ENCODE measurements at places on chromosomes 1 and 21. TPM values are rescaled to one million over a fixed set of nuclear protein-coding genes. Genes with fewer than 3 reads are reported as not detected.

GRCh38 chr1:201360486-201360885 is 17.0 kb downstream of the TNNT2 start:
- no peak overlapping the region for H3K27ac ChIP-seq
- no peaks in the 10 kb centered on the region for H3K36me3 ChIP-seq
- H3K27me3 ChIP-seq, result no peaks in the 10 kb centered on the region
- peak; percentile 39 for DNase-seq
- no peaks in the 10 kb centered on the region for H3K4me1 ChIP-seq

DNA sequence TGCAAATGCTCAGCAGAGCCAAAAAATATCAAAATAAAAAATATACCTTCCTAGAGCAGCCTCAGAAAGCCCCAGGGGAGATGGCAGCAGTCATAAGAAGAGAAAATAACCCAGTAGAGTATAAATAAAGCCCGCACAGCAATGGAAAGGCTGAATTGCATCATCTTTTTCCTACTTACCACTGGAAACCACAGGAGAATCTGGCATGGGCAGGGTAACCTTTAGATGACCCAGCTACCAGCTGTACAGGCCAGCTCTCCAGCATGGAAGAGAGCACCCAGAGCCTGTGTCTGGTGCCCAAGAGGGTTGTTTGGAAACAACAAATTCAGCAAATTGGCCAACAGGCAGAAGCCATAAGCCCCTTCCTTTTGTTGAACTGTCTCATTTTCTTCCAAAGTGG is 253.1 kb downstream of the OMA1 start:
- H3K27ac ChIP-seq, result no peak overlapping the region
- H3K36me3 ChIP-seq, result no peaks in the 10 kb centered on the region
- no peaks in the 10 kb centered on the region for H3K4me1 ChIP-seq
- H3K4me3 ChIP-seq, result no peak overlapping the region
- H3K27me3 ChIP-seq, result no peaks in the 10 kb centered on the region

DNA sequence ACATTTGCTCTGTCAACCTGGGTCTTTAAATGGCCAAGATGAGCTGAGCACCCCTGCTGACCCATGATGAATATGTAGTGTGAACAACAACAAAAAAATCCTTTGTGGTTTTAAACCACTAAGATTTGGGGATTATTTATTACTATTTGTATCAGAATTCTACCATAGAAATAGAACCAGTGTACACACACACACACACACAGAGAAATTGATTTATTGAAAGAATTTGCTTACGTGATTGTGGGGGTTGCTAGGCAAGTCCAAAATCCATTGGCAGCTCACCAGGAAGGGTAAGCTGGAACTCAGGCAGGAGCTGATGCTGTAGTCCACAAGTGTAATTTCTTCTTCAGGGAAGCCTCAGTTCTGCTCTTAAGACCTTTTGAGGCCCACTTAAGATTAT is 82.5 kb upstream of the MAP1LC3C start:
- no peaks in the 10 kb centered on the region for H3K36me3 ChIP-seq
- no peak overlapping the region for H3K4me3 ChIP-seq
- no peaks in the 10 kb centered on the region for H3K27me3 ChIP-seq
- H3K4me1 ChIP-seq, result no peaks in the 10 kb centered on the region
- H3K27ac ChIP-seq, result no peak overlapping the region

GRCh38 chr1:215888159-215888558 is 321.1 kb downstream of the KCTD3 start:
- H3K27me3 ChIP-seq, result no peaks in the 10 kb centered on the region
- H3K27ac ChIP-seq, result no peak overlapping the region
- no peak overlapping the region for H3K4me3 ChIP-seq
- H3K36me3 ChIP-seq, result no peaks in the 10 kb centered on the region
- no peaks in the 10 kb centered on the region for H3K4me1 ChIP-seq
- no peak for DNase-seq

GRCh38 chr1:35947547-35947946 is 16.6 kb downstream of the AGO3 start:
- H3K27ac ChIP-seq, result no peak overlapping the region
- H3K4me3 ChIP-seq, result no peak overlapping the region
- no peak for DNase-seq
- H3K36me3 ChIP-seq, result peaks cover 22% of the 10 kb centered on the region
- H3K4me1 ChIP-seq, result no peaks in the 10 kb centered on the region

GRCh38 chr1:172824209-172824608 is 165.3 kb downstream of the FASLG start:
- DNase-seq, result no peak
- H3K27me3 ChIP-seq, result no peaks in the 10 kb centered on the region
- H3K4me1 ChIP-seq, result no peaks in the 10 kb centered on the region
- H3K4me3 ChIP-seq, result no peak overlapping the region
- no peak overlapping the region for H3K27ac ChIP-seq

GRCh38 chr1:226875641-226876295 is 5.4 kb downstream of the PSEN2 start:
- DNase-seq, result peak; percentile 66
- H3K4me3 ChIP-seq, result no peak overlapping the region
- peaks cover 5% of the 10 kb centered on the region for H3K27me3 ChIP-seq
- H3K27ac ChIP-seq, result no peak overlapping the region
- H3K36me3 ChIP-seq, result peaks cover 23% of the 10 kb centered on the region
- peaks cover 4% of the 10 kb centered on the region for H3K4me1 ChIP-seq

DNA sequence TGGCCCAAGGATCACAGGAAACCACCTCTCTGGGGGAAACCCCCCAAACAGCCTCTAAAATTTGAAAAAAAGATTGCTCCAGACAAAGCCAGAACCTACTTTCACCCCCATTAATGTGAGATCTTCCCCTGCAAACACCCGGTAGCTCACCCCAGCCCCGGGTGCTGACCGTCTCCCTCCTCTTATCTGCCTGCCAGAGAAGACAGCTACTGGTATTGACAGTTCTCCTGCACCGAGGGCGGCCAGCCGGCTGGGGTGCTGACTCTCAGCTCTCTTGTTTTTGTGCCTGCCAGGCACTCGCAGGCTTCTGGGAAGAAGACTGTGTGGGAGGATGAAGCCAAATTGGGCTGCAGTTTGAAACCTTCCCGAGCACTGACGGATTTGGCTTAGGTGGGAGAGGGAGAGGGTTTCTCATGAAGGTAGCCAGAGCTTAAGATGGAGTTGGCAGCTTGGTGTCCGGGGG is 48.2 kb downstream of the RASSF5 start:
- DNase-seq, result peak; percentile 70
- no peak overlapping the region for H3K27ac ChIP-seq
- H3K27me3 ChIP-seq, result peaks cover 48% of the 10 kb centered on the region
- no peak overlapping the region for H3K4me3 ChIP-seq
- H3K36me3 ChIP-seq, result no peaks in the 10 kb centered on the region

DNA sequence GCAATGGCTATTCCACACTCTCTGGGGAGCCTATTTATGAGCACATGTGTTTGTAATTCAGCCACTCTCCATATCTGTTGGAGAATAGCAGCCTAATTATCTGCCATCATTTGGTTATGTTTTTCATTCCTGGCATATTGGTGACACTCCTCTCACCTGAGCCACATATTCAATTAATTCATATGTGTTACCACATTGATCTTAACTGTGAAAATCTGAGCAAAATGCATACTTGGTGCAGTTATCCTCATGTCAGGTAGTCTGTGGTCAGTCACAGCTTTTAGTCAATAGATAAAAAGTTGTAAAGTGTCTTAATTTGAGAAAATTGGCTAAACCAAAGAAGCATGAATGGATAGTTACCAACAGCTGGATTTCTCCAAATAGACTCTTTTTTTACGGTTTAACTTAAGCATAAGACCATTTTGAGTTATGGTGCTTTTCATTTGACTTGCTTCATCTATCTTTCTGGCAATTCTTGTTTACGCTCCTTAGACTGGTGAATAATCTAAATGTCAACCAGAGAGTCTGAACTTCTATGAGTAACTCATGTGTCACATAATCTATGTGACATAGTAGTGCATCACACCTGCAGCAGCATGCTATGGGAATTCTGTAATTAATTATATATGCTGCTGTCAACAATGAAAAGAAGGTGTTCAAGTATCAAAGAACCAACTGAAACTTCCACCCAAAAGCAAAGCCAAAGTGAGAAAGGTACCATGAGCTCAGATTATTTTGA is 187.7 kb upstream of the SGIP1 start:
- no peak overlapping the region for H3K27ac ChIP-seq
- H3K27me3 ChIP-seq, result no peaks in the 10 kb centered on the region
- no peaks in the 10 kb centered on the region for H3K36me3 ChIP-seq

DNA sequence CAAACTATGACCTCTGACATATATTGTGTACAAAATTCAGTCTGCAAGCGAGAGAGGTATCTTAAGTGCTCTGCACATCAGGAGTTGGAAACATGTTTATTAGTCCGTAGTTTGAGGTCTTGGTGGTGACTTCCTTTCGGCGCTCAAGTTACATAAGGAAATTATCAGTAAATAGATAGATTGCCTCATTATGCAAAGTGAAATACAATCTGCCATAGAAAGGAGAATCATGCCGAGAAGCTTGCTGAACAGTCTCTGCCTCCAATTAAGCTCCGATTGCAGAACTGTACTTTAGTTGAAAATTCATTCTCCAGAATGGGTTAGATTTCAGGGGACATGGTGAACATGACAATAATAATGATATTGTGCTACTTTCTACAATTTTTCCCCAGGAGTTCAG is 271.8 kb downstream of the BRINP2 start:
- H3K36me3 ChIP-seq, result no peaks in the 10 kb centered on the region
- H3K27me3 ChIP-seq, result no peaks in the 10 kb centered on the region
- H3K4me3 ChIP-seq, result no peak overlapping the region
- no peaks in the 10 kb centered on the region for H3K4me1 ChIP-seq
- no peak overlapping the region for H3K27ac ChIP-seq

- H3K4me1 ChIP-seq, result no peaks in the 10 kb centered on the region
- no peak overlapping the region for H3K27ac ChIP-seq
- H3K27me3 ChIP-seq, result no peaks in the 10 kb centered on the region
- H3K36me3 ChIP-seq, result no peaks in the 10 kb centered on the region
Measured at GRCh38 chr1:87696483-87696882, 367.8 kb downstream of the LMO4 start.

DNA sequence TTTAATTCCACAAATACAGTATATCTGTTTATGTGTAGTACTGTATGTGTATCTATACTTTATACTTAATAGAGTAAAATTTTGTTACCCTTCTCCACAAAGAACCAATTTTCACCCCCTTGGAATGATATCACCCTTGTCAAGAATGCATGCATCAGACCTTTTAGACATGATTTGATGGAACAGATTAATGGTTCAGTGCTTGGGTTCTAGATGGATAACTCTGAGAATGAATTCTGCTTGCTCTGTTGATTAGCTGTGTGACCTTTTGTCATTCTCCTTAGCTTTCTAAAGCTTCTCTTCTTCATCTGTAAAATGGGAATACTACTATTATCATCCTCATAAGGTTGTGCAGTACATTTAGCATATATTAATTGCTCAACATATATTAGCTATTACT is 105.1 kb downstream of the NEK7 start:
- H3K4me1 ChIP-seq, result peaks cover 16% of the 10 kb centered on the region
- H3K27ac ChIP-seq, result no peak overlapping the region
- no peaks in the 10 kb centered on the region for H3K27me3 ChIP-seq
- DNase-seq, result no peak
- H3K4me3 ChIP-seq, result no peak overlapping the region
- no peaks in the 10 kb centered on the region for H3K36me3 ChIP-seq

DNA sequence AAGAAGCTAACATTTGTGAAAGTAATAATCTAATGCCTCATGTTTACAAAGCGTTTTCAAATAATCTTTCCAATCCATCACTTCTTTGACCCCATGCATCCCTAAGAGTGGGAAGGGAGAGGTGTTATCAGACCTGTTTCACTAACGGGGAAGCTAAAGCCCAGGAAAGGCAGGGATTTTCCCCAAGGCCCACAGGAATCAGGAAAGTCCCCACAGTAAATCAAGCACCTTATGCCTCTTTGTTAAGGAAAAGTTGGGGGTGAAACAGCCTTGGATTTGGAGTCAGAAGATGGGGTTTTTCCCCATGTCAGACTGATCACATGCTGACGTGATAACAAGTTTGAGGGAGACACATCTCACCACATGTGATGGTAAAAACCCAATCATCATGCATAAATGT is 20.0 kb upstream of the ANGPTL7 start:
- H3K4me1 ChIP-seq, result no peaks in the 10 kb centered on the region
- no peak overlapping the region for H3K27ac ChIP-seq
- no peak overlapping the region for H3K4me3 ChIP-seq
- DNase-seq, result no peak
- H3K36me3 ChIP-seq, result peaks cover 20% of the 10 kb centered on the region

DNA sequence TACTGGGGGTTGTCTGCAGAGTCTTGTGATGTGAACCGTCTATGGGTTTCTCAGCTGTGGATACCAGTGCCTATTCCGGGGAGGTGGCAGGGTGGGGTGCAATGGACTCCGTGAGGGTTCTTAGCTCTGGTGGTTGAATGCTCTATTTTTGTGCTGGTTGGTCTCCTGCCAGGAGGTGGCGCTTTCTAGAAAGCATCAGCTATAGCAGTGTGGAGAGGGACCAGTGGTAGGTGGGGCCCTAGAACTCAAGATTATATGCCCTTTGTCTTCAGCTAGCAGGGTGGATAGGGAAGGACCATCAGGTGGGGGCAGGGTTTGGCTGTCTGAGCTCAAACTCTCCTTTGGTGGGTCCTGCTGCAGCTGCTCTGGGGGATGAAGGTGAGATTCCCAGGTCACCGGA is 127.3 kb upstream of the PLD5 start:
- H3K36me3 ChIP-seq, result no peaks in the 10 kb centered on the region
- no peaks in the 10 kb centered on the region for H3K4me1 ChIP-seq
- H3K27me3 ChIP-seq, result no peaks in the 10 kb centered on the region
- H3K27ac ChIP-seq, result no peak overlapping the region
- DNase-seq, result peak; percentile 91

- no peak overlapping the region for H3K27ac ChIP-seq
- H3K27me3 ChIP-seq, result no peaks in the 10 kb centered on the region
- H3K4me1 ChIP-seq, result no peaks in the 10 kb centered on the region
- H3K36me3 ChIP-seq, result no peaks in the 10 kb centered on the region
- no peak overlapping the region for H3K4me3 ChIP-seq
- no peak for DNase-seq
Measured at GRCh38 chr21:44994047-44994694, 54.3 kb downstream of the SLX9 start.

DNA sequence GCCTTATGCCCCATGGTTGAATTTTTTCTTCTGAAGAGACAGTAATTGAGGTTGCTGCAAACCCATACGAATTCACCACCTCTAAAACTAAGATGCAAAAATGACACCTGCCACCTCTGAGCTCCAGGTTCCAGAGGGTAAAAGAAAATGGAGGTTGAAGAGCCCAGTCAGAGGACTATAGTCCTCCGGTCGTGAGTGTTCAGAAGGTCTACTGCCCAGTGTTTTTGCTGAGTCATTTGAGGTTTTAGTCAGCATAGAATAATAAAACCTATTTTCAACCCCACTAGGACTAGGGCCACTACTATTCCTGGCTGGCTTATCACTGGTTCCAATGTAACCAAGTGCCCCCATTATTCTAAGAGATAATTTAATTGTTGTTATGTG is 12.9 kb upstream of the SLAMF7 start:
- H3K4me3 ChIP-seq, result no peak overlapping the region
- no peaks in the 10 kb centered on the region for H3K36me3 ChIP-seq
- H3K4me1 ChIP-seq, result no peaks in the 10 kb centered on the region
- no peaks in the 10 kb centered on the region for H3K27me3 ChIP-seq

The TMEM51 gene
- total RNA-seq, result 7.7 TPM

The RGS13 gene
- total RNA-seq, result not detected

The STYXL2 gene
- 0.70 TPM for total RNA-seq

The OR6K3 gene
- not detected for total RNA-seq

The IFNGR2 gene
- total RNA-seq, result 62.1 TPM

The MAGOH gene
- 59.1 TPM for total RNA-seq

The AGBL4 gene
- 0.40 TPM for total RNA-seq

The MARK1 gene
- 11.4 TPM for total RNA-seq

The KRTAP10-6 gene
- not detected for total RNA-seq

The ST6GALNAC5 gene
- total RNA-seq, result 10.9 TPM

The CRNN gene
- not detected for total RNA-seq

The WDR64 gene
- not detected for total RNA-seq

The IFNLR1 gene
- total RNA-seq, result 13.0 TPM

The SPRR5 gene
- total RNA-seq, result not detected

The MTOR gene
- 37.8 TPM for total RNA-seq
